ENCODE measurements at places on chromosomes 11 and 22.
A peak's percentile ranks its signal among the peaks of the same experiment; 100 is the strongest.

DNA sequence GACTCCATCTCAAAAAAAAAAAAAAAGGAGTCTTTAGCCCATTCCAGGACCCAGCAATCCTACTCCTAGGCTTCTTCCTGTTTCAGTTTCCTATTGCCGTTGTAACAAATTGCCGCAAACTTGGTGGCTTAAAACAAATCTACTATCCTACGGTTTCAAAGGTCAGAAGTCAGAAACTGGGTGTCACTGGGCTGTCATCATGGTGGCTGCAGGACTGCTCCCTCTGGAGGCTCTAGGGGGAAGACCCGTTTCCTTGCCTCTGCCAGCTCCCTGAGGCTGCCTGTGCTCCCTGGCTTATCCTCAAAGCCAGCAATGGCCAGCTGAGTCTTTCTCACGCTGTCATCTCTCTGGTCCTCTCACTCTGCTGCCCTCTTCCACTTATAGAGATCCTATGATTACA is 8.7 kb upstream of the DAGLA start:
- no peak for DNase-seq

- DNase-seq, result peak; percentile 60
These were observed 63.7 kb downstream of the PPFIBP2 start for GRCh38 chr11:7577291-7578190.

DNA sequence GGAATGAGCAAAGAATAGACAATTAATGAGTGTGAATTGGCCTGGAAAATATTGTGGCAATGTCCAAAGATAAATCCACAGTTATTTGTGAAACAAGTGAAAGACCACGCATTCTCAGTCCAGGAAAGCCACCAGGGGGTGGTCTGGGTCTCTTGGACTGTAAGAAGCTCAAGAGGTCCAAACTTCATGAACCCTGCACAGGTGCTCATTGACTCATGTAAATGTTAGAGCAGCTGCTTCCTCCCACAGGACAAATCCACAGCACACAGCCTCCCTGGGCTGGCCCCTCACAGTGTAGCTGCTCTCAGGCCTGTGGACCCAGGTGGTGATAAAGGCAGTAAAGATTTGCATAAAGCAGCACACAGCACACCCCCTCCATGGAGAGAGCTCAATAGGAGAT is 114.0 kb downstream of the ZNF280B start:
- DNase-seq, result no peak

GRCh38 chr11:26974996-26975395 is 18.9 kb upstream of the FIBIN start:
- DNase-seq, result no peak

GRCh38 chr22:23908587-23909205 is 14.5 kb downstream of the MIF start:
- DNase-seq, result no peak

- no peak for DNase-seq
These were observed 23.3 kb upstream of the PPFIA1 start for GRCh38 chr11:70247042-70247709.

GRCh38 chr22:17927062-17927461 is 97.3 kb downstream of the MICAL3 start:
- no peak for DNase-seq

GRCh38 chr22:26090821-26091220 is 78.4 kb upstream of the SEZ6L start:
- no peak for DNase-seq

DNA sequence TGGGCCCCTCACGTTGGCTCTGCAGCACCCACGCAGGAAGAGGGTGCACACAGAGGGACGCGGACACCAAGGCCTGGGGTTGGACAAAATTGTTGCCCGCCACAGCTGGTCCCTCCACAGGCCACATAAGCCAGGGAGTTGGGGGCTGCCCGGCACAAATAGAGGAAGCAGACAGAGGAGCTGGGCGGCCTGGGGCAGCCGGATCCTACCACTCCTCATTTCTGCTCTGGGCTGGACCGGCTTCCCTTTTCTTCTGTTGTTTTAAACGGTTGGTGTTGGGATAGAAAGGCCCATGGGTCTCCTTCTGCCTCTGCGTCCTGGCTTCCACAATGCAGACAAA is 36.4 kb upstream of the LINC01488 start:
- no peak for DNase-seq

GRCh38 chr11:60280412-60280811 is at the start of gene MS4A4A:
Gene MS4A4A (plus strand): TSS chr11:60280666. CDS start chr11:60280676, 10 bp downstream.
- DNase-seq, result no peak

DNA sequence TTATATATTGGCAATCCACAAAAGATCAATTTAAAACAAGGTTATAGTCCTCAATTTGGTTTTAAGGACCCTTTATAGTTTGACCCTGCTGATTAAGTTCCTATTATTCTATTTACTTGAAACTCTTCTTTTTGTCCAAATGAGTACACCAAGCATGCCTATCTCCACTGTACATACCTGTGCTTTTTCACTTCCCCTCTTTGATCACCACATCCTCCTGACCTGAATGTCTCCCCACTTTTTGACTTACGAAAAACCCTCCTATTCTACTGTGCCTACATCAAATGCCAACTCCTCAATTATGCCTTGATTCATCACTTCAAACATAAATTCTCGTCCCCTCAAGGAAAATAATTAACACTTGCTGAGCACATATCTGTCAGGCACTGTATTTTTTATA is 113.5 kb downstream of the SOX6 start:
- DNase-seq, result no peak

GRCh38 chr11:64757549-64758329 is 2.0 kb downstream of the PYGM start:
- DNase-seq, result peak; percentile 17

DNA sequence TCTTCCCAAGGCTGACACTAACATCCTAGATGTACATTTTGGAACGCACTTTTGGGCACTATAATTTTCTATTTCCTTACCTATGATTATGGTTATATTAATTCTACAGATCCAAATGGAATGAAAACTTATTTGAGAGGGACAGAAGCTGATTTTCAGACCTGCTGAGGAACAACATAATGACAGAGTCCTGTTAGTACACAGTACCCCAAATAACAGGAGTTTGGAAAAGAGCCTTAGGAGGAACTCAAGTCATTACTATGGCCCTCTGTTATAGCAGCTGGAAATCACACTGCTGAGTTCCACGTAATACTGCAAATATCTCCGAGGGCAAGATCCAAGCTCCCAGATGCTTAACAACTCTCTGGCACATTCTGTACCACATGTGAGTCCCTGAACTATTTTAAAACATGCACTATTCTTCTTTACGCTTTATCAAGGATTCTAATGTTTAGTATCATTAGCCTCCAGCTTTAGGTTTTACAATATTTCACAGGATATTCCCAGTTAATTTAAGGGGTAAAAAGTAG is 1027.7 kb upstream of the CCDC90B start:
- DNase-seq, result no peak

- DNase-seq, result no peak
These were observed 10.5 kb downstream of the PTDSS2 start for GRCh38 chr11:460331-461199.

DNA sequence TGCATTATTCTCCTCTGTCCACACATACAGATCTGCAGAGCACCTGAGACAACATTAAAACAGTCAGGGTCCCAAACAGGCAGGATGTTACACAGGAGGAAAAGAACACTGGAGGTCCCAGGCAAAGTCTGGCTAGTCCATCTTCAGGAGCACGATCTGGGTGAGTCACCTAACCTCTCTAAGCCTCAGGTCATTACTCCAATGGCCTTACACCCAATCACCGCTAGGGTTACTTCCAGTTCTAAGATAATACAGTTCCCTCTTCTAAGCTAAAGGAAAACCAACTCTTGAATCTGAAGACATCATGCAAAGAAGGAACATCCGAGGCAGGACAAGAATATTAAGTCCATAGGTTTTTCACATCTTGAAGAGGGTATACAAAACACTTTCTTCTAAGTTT is 24.5 kb downstream of the ASCC2 start:
- DNase-seq, result no peak

DNA sequence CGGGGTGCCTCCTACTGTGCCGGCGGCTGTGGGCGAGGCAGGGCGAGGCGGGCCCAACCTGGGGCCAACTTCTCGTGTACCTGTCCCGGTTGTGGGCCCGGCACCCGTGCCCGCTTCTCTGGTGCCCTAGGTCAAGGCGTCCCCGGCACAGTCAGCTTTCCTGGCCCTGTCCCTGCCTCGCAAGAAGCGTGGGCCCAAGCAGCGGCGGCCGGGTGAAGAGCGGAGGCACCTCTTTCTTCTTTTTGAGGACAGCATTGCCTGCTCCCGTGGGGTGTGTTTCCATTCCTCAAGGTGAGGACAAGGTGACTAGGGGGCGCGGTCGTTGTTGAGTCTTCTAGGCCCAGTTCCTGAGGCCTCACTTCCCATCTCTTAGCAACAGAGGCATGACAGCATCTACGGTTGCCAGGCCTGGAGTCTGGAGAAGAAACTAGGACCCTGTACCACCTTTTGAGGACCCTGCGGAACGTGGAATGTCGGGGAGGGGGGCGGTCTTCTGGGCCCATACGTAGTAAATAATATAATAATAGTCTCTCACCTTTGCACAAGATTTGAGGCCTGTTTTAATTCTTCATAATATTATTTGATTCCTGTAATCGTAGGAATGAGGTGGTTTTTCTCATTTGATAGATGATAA is 418 bp downstream of the ACO2 start:
- DNase-seq, result no peak

- no peak for DNase-seq
These were observed 32.8 kb upstream of the CTSD start for GRCh38 chr11:1796413-1797011.

DNA sequence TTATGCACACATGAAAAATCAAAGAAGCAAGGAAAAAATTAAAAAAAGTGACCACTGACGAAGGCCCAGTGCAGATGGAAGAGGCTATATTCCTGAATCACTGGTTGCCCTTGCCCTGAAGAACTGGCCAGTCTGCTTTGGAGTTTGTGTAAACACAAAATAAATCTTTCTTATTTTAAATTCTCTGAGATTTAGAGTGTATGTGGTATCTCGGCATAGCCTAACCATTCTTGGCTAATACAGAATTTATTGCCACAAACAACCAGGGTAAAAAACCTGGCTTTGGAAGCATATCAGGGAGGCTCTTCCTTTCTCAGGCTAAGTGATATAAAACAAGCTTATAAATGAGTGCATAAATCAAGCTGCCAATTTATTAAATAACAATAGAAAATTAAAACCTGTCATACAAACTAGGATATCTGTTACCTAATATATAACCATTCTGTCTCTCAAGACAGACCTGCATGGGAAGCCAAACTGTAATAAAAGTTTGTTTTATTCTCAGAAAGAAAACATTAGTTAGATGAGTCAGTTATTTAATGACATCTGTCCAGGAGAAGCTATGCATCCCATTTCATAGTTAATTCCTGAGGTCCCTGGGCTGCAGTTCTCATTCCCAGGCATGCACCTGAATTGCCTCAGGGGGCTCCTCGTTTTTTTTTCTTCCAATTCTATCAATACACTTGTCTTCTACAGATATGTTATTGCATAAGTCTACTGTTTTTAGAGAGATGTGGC is 6.1 kb upstream of the TMEM135 start:
- no peak for DNase-seq

- no peak for DNase-seq
These were observed 2.9 kb downstream of the C1QTNF5 start for GRCh38 chr11:119337581-119338317.

- DNase-seq, result no peak
These were observed 1233.8 kb upstream of the CNTN5 start for GRCh38 chr11:97786961-97787360.

DNA sequence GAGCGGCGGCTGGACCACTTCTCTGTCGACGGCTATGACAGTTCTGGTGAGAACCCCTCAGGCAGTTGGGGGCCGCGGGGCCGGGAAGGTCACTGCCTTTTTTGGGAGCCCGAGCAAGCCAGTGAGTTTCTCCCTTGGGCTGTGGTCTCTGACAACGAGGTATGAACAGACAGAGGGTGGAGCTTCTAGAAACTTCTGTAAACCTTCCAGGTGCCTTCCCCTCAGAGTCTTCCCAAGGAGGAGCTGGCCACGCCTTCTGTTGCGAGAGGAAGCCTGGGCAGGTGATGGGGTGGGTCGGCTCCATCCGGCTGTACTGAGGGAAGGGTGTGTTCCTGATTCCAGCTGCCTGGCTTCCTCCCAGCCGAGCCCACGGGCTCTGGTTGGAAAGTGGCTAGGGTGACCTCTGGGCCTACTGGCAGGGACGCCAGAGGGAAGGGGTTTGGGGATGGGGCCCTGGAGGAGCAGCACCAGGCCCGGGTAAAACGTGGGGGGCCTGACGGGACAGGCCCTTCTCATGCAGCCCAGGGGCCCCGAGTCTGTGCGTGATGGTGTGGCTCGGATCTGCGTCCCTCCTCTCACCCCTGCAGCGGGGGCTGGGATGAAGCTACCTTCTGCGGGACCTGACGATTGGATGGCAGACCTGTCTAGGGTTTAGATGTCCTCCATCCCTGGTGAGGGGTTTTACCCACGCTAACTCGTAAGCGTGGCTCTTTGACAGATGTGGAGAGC is 110.8 kb downstream of the KCNQ1OT1 start:
- DNase-seq, result peak; percentile 28

GRCh38 chr11:19848219-19848618 is 135.6 kb downstream of the NAV2 start:
- no peak for DNase-seq

DNA sequence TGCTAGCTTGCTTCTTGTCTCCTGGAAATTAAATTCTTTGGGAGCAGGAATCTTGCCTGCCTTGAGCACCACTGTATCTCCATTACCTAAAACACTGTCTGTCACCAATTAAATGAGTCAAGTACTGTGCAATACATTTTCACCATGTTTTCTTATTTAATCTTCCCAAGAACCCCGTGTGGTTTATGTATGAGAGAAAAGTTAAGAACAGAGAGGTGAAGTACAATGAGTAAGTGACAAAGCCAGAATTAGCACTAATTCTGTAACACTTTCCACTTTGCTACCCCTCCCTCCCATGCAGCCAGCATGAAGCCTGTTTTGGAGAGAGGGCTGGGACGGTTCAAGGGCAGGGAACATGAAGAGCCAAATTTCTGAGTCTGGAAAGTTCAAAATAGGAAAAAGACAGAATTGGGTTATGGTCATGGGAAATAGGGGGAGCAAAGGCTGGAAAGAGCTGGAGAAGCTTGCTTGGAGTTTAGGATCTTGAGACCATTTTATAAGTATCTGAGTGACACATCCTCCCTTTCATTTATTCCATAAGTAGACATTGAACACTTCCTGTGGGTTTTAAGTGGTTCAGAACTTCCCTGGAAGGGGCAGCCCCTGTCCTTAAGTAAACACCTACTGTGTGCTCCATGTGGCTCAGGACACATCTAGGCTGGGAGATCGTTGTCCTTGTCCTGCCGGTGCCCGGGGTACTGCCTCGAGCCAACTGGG is 60.5 kb upstream of the CHST1 start:
- DNase-seq, result peak; percentile 60

DNA sequence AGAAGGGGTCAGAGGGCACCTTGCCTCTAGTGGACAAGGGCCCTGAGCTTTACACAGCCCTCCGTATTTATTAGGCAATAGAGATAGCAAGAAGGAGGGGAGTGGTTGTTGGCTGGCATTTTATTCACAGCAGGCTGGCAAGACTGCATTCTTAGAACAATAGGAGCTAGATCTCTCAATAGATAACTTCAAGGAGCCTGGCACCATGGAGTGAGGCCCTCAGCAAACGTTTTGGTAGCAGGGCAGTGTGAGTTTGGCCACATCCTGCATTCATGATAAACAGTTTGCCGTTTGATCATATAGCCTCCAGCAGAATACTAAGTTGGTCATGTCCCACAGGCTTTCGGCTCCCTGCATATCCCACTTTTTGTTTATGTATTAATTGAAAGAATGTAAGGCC is 31.6 kb downstream of the OR10A6 start:
- DNase-seq, result no peak

- peak; percentile 50 for DNase-seq
These were observed 117.2 kb upstream of the IGLL5 start for GRCh38 chr22:22770280-22770871.

Data from ovary (tissue), 10 donors.